CD4-positive, alpha-beta T cell (primary cell): ENCODE measurements at places on chromosomes 4 and X.

DNA sequence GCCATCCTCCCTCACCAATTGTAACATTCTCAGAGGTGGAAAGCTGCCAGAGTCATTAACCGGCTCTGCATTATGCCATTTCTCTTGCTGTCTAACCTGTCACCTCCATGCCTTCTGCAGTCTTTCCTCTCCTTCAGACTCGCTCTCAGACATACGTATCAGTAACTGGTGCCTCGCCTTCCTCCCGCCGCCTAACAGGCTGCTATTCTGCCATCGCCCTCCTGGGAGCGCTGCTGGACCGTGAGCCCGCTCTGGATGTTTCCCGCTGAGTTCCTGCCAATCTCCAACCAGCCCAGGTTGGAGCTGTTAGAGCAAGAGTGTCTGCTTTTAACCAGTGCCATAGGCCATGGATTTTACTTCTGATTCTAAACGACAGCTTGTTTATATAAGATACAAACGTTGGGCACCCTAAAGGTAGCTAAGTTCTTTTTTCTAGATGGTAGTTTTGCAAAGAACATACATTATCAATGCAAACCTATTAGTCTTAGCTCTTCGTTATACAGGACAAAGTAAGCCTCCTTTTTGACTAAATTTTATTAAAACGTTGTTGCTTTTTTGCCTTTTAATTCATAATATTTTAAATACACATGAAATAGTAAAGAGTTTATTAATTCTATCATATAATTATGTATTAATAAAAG is 59.5 kb upstream of the NEIL3 start:
- peak; percentile 69 for DNase-seq

DNA sequence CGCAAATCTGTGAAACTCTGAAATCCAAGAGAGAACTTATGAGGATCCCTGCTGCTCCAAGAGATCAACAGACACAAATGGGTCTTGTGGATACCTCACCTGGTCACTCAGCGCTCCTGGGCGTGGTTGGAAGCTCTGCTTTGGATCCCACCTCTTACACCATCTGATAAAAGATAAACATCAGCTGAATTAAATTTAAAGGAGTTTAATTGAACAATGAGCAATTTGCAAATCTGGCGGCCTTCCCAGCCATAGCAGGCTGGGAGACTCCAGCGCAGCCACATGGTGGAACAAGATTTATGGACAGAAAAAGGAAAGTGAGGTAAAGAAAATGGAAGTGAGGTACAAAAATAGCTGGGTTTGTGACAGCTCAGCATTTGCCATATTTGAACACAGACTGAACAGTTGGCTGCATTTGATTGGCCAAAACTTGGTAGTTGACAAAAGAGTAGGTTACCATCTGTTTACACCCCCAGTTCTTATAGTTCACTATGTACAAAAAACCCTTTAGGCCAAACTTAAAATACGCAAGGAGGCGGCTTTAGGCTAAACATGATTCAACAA is 437.3 kb upstream of the NDST3 start:
- no peak for DNase-seq

- DNase-seq: no peak
These were observed 120.4 kb downstream of the TMA16 start for GRCh38 chr4:163614866-163615265.

DNA sequence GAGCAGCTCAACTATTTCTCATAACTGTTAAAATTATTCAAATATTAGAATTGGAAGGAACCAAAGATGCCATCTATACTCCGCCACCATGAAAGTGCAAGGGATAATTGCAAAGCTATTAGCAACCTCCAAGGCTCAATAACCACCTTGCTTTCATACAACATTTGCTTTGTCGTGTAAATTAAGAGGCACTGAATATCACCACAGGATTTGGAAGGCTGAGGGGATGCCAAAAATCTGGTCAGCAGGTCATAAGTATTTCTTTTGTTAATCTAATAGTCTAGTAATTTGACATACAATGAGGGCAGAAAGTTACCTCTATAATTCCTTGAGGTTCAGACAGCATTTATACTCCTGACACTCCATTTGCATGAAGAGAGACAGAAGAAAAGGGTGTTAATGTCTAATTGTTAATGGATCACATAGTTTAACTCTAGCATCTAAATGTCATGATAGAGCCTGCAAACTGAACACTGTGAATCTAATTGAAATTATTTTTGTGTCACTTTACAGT is 200.9 kb upstream of the DIAPH2 start:
- no peak for DNase-seq

GRCh38 chr4:53622739-53623151 is 31.5 kb upstream of the LNX1 start:
- no peak for DNase-seq
